ENCODE measurements at places on chromosomes 5 and 9.

GRCh38 chr9:68802525-68803015 is 97.5 kb downstream of the PIP5K1B start:
- no peak for DNase-seq

DNA sequence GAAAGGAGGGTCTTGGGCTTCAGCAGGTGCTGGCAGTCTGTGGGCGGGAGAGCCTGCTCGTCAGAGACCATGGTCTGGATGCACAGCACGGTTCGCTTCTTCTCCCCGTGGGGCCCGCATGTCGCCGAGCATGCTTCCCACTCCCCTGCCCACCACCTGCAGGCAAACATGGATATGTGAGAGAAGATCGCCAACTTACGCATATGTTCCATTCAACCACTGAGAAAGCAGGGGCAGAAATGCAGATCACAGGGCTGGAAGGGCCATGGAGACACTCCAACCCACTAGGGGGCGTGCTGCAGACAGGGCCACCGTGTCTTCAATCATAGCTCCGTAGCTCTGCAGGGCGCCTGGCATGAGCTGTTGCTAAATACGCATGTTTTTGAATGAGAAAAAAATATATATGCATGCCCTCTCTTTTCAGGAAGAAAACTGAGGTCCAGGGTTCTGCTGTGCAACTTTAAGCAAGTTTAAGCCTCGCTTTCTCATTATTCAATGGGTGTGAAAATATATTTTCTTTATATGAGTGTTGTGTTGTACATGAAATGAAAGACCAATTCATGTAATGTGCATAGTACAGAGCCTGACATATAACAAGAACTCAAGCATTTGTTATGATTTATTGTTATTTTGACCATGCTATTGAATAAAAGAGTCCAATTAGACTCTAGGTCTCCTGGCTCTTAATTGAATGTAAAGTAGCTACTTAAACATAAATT is 148.0 kb downstream of the TARS1 start:
- no peak for DNase-seq

DNA sequence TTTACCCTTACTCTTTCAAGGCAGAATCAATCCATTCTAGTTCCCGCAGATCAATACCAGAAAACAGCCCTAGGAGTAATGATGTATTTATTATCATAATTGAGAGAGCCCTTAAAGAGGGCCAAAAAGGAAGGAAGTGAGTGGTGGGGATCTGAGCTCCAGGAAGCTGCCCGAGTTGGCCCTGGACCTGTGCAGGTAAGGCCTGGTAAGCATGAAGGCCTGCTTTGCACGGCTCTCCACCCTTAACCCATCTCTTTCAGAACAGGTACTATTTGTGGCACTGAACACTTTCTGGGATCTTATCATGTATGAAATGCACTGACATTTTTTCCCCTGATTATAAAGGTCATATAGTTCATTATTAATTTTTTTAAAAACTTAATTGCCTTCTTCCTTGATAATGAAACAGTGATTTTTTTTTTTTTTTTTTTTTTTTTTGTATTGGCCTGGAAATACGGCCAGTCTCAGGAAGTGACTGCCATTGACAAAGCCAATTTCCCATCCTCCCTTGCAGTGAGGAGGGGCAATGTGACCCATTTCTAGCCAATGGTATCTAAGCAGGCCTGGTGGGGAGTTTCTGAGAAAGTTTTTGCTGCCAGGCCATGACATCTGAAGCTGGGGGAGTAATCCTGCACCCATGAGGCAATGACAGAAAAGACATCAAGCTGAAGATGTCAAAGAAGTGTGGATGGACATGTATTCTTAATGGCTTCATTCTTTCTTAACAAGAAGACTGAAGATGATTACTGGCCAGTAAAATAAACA is 6.3 kb upstream of the MVB12B start:
- DNase-seq = no peak

DNA sequence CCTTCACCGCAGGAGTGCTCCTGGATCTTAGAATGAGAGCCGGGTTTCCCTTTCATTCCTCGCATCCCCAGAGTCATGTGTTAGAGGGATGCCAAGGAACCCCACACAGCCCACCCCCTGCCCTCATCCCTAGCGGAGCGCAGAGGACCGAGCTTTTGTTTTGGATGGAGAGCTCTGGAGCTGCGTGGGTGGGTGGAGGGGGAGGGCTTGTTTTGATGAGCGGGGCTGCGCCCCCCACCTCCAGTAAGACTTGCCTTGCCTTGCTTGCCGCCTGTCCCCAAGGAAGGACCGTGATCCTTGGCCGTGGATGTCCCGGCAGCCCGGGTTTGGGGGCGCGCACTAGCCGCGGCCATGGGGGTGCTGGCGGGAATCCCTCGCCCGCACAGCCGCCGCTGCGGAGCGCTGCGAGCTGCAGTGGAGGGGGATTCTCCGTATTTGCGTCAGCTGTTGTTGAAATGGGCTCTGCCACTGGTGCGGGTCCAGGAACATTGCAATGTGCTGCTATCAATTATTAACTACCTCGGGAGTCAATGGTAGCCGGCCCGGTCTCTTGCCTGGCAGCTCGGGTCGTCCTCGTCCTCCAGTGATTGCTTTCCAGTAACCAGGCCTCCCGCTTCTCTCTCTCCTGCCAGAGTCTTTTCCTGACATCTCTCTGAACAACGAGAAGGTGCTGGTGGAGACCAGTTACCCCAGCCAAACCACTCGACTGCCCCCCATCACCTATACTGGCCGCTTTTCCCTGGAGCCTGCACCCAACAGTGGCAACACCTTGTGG is 1.0 kb downstream of the EGR1 start:
- no peak for DNase-seq

DNA sequence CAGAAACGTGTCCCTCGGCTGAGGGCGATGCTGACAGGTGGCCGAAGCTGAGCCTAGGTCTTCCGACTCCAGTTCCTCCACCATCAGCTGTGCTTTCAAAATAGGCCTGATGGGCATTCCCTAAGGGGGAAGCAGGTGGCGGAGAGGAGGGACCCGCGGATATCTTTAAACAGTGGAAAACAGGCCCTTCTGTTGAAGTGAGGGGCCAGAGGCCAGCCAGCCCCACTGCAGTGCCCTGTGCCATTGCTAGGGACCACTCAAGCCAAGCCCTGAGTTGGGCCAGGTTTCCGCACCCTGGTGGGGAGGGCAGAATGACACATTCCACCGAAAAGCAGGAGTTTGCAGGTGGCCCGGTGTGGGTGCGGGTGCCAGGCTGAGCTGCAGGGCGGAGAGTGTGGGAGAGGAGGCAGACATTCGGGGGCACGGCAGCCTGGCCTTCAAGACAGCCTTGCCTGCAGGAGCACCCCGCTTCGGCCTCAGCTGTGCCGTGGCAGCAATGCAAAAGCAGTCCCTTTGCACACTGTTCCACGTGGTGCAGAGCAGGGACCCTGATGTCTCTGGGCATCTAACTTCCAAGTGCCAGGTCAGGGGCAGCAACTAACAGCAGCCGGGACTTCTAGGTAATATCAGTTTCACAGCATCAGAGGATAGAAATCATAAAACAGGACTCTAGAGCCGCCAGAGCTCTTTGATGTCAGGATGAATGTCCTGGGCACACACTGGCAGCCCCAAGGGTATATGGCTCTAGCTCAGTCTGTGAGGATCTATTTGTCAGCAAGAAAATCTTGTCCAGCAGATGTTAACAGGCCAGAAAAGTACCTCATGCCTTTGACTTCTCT is 17.2 kb downstream of the HNRNPH1 start:
- no peak for DNase-seq

GRCh38 chr9:121818841-121819427 is 167.5 kb downstream of the DAB2IP start:
- DNase-seq = no peak

- DNase-seq = no peak
Measured at GRCh38 chr5:133669472-133669871, 57.1 kb upstream of the FSTL4 start.

GRCh38 chr5:134139377-134139851 is 24.9 kb downstream of the TCF7 start:
- DNase-seq = no peak

- DNase-seq = no peak
Measured at GRCh38 chr5:76971511-76971910, 18.7 kb downstream of the CRHBP start.

DNA sequence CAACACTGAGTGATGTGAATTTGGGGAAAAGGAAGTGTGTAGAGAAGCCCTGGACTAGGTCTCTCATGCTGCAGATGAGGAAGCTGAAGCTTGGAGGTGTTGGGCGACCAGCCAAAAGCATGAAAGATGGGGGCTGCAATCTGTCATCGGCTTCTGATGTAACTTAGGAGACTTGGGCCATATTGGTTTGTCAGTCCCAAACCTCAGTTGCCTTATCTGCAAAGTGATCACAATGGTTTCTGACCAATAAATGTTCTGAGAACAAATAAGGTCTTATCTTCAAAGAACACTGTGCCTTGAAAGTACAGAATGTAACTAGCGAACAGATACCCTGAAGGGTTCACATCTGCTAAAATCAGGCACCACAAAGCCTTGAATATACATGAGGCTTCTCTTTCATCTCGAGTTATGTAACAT is 198.4 kb upstream of the NR3C1 start:
- no peak for DNase-seq

- no peak for DNase-seq
Measured at GRCh38 chr5:371811-372555, 50.5 kb downstream of the AHRR start.

DNA sequence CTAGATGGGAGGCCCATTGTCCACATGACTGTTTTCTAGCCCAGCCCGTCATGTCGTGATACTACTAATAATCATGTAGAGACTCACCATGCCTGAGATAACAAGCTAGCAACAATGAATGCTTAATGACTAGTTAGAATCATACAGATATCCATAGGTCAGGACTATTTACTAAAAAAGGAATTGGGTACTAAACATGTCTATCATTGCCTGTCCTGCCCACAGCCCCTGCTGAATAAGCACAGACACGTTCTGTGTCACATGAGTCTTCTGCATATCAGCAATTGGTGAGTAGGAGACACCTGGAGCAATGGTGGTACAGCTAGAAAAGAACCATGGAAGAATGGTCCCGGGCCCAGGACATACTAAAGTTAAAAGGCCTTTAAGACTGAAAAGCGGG is 18.0 kb downstream of the FRRS1L start:
- no peak for DNase-seq

DNA sequence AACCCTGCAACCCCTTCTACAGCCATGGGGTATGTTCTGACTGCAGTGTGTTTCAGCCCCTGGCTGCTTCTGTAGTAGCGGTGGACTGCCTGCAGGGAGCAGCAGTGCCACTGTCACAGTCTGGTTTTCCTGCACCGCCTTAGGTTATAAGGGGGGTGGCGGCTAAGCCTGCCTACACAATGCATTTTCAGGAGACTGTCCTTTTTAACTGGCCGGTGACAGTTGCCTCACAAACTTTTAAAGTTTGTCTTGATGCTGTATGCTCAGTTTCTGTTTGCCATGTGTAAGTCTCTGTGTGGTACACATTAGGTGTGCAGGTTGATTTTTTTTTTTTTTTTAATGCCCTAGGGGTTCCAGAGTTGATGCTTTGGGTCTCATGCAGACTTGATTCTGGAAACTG is 53.0 kb downstream of the NUP214 start:
- DNase-seq = peak; percentile 89

DNA sequence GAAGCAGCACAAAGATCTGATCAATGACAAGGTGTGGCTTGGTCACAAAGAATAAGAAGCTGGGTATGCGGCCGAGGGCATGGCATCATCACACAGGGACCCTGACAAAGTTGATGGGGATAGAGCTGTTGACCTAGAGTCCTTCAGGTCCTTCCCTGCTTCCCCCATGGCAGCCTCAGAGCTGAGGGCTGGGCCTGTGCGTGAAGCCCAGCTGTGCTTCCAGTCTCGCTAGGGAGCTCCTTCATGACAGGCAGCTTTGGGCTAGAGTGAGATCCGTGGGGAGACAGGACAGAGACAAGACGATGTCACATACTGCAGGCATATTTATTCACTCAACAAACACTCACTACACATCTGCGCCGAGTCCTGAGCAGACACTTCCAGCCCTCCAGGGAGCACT is 56.4 kb upstream of the NEURL1B start:
- DNase-seq = no peak

GRCh38 chr5:168992687-168993086 is 308.3 kb downstream of the SLIT3 start:
- no peak for DNase-seq

- no peak for DNase-seq
Measured at GRCh38 chr5:109412981-109413402, 3.2 kb upstream of the PJA2 start.

GRCh38 chr5:123007182-123007581 is 29.3 kb downstream of the PPIC start:
- no peak for DNase-seq

DNA sequence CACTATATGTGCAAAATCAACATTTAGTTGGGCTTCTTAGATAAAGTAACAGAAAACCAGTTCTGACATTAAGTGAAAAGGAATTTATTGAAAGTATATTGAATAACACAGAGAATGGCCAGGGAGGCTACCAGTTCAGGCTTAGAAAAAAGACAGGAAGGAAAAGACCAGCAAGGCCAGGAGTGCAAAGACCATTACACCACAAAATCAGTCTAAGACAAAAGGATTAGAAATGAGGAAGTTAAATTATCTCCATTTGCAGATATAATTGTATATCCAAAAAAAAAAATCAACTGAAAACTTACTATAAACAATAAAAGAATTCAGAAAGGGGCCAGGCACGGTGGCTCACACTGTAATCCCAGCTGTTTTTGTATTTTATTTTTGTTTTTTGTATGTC is 4.8 kb upstream of the TEX10 start:
- DNase-seq = no peak
